ENCODE measurements at places on chromosomes 1 and 21.

- DNase-seq = no peak
These were observed 32.3 kb downstream of the TMEM63A start for GRCh38 chr1:225849925-225850324.

GRCh38 chr1:204773246-204773645, 87.7 kb upstream of the LRRN2 start:
- DNase-seq = no peak

DNA sequence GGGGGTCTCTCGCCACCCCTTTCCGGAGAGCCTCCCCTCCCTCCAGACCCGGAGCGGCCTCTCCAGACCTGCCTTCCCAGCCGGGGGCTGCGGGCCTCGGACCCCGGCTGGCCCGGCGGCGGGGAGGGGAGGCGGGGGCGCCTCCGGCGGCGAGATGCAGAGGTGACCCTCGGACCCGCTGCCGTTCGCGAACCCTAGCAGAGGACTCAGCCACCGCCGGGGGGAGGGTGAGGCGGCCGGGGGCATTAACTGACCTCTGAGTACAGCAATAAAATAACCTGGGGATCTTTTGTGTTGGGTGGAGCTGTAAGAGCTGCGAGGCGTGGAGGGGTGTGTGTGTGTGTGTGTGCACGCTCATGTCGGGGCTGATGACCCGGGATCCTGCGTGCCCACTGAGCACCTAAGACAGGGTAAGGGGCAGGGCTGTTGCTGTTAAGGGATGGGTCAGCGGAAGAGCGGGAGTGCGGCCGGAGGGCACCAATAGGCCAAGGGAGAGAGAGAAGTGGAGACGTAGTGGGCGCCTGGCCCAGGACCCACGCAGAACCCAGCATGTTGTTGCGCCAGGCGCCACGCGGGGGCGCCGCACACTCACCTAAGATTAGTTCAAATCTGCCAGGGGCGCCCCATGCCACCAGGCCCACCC, 6.3 kb downstream of the HAPLN2 start:
- no peak for DNase-seq

DNA sequence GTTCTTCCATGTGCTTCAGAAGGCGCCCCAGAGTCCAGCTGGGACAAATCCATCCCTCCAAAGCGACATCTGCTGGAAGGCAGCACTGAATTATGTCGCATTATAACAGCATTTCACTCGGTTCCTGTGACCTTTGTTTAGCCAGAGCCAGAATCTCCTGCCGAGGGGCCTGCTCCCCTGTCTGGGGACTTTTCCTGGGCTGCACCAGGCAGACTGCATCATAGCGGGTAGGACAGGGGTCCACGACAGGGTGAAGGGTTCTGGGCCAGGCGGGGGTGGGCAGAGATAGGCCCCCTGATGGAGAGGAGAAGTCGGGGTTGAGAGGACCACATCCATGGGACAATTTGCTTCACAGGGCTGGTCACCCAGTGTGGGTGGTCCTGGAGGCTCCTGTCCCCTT, 276.9 kb downstream of the MATN1 start:
- DNase-seq = no peak

All from NCI-H2029 treated with DMSO at 0.1 percent for 48 hours (cell line).